CD4-positive, alpha-beta T cell treated with Interleukin-17A for 1 hour (primary cell): ENCODE measurements at places on chromosomes 7 and 10.
A peak's percentile ranks its signal among the peaks of the same experiment; 100 is the strongest.

GRCh38 chr7:137846827-137847567 lies at the start of gene DGKI:
Gene DGKI (minus strand): TSS chr7:137846974.
- no peak for DNase-seq

DNA sequence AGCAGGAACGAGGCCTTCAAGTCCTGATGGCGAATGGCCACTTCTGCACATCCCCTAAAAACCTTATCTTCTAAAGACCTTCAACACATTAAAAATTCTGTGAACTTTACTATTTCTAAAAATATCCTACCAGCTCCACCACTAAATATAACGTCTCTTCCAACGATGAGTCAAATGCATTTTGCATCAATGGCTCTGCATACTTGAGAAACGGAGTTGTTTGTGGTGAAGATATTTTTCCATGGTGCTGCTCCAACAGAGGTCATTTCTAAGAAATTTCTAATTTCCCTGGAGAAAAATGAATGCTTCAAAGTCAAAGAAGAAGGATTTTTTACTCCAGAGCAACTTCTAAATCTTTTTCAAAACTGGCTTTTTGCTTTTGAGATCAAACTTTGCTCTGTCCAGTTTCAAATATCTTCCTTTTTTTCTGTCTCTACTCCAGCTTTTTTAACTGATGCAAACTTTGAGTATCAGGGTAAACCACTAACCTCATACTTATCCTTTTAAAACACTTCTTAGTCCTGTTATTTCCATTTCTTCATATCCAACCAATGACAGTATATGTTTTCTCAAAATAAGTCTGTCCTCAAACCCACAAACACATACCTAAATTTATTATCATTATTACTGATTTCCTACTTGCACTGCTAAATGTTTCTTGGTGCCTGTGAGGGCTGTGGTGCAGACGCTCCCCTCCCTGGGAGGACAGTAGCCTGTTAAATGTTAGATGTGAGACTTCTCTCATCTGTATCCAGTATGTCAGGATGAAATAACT lies 258.1 kb downstream of the KLF6 start:
- DNase-seq: no peak

DNA sequence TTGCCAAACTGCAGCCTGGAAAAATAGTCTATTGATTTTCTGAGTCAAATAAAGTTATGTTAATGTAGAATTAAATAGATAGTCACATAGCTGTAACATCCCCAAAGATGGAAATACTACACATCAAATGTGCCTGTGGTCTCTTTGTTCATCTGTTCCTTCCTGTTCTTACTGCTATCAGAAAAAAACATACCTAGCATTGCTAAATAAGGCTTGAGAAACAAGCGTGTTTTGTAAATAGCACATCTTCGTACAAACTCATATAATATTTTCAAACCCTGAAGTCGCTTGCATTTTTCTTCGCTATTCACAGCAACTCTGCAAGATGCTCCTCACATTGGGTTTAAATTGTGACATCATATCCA lies 116.1 kb downstream of the KLF6 start:
- peak; percentile 65 for DNase-seq

GRCh38 chr7:112790586-112791003 lies 402 bp upstream of the TMEM168 start:
- DNase-seq: no peak

DNA sequence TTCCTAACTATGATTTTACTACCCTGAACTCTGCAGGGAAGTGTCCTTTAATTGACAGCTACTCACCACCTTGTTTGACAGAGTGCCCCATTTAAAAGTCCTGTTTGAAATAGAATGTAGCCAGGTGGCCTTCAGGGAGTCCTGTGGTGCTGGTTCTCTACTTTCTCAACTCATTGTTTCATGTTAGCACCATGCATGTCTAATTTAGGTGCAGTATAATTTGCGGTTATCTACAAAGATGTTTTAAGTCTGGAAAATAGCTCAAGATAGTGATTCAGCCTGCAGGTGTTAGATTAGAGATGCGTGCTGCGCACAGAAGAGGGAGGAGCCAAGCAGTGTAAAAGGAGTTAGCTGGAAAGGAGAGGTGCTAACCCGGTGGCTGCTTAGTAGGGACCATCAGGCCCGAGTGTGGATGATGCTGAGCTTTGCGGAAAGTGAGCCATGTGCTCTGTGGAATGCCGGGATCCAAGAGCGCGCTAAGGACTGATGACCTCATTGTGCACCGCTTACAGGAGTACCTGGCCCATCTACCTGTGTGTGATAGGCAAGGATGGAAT lies 1.2 kb downstream of the CCM2 start:
- peak; percentile 77 for DNase-seq

GRCh38 chr10:124706462-124707143 lies 37.6 kb downstream of the FAM53B start:
- no peak for DNase-seq

DNA sequence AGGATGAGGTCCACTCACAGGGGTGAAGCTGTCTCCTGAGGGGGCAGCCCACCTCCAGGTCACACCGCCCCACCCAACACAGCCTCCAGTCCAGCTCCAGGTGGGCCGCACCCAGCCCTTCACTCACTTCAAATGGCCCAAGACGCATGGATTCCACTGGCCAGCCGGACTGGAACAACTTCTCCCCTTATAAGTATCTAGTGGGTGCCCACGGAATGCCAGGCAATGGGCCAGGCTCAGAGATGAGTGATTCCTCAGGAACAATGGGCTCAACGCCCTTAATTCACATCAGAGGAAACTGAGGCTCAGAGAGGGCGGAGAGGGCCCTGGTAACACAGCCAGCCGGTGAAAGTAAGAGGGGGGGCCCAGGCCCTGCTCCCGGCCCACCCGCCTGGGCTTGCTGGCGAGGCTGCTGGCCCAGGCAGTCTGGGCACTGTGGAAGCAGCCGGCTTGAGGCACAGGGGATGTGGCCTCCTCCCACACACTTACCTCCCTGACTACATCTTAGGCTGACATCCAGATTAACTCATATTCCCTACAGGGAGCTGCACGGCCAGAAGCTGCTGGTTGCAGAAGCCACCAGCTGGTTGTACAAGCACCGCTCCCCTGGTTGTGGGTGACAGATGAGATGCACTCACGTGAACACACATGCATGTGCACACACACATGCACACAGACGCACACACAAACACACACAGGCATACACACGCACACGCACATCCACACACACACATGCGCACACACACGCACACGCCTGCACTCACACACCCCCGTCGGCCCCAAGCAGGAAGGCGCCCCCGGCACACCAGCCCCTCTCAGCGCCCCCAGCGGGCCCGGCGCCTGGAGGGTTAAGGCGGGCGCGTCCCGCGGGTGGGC lies 1.0 kb upstream of the FAM20C start:
- no peak for DNase-seq

GRCh38 chr7:23628370-23628769 lies 31.2 kb downstream of the CCDC126 start:
- DNase-seq: no peak

DNA sequence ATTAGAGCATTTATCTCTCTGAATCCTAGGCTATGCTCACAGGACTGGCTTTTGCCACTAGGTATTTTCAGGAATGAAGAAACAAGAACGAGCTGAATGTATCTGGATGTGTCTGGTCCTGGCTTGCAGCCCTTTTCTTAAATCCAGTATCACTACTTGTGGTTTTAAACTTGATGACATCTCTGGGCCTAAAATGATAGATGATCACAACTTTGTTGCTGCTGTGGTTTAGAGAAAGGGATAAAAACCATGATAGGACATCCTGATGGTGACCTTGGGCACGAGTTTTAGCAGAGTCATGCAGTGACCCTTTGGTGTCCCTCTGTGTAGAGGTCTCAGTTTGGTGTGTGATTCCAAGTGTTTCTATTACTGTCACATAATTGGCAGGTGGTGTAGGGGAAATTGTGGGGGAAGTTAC lies 31.7 kb upstream of the SEMA3C start:
- DNase-seq: no peak

DNA sequence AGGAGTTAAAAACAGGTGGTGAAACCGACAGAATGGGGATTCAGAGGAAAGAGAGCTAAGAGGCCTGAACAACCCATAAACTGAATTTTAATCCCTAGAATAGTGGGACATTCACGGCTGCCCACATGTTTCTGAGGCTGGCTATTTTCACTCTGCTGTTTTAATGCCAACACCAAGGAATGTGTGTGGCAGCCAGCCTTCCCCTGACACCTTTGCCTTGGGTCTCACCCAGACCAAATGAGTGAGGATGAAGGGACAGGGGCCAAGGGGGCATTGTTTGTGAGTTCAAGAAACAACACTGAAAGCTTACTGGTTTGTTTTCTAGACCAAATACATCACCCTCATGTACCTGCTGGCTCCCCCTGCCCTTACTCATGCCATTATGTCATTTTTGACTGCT lies 164.3 kb downstream of the JAZF1 start:
- DNase-seq: no peak
